ENCODE measurements at places on chromosomes 4 and X.

DNA sequence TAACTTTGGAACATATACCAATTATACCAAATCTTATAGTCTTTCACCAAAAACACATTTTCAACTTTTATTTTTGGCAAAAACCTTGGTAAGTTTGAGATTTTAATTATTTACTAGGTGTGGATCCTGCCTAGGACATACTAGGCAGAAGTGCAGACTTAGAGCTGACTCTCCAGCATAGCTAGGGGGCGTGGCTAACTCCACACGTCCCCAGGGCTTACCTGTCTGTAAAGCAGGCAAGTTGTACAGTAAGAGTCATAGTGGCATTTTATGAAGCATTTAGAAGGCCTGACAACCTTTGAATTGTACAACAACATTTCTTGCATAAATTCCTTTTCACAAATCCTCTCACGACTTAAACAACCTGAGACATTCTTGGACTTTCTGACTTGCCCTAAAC is 19.2 kb upstream of the GRPEL1 start:
- DNase-seq = no peak

DNA sequence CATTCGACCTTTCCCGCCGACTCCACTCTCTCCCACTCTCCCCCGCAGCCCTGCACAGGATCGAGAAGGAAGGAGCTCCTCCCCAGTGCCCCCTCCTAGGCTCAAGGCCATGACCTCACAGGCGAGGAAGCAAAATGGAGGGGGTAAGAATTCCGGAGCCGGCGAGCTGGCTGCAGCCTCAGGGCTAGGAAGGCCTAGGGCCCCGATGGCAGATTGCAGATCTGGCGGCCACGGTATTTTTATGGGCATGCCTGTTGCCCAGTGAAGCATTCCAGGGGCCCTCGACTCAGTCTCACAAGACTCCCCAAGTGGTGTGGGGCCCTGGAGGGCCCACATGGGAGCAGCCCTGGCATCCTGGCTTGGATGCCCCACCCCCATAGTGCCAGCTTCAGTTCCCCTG is 942 bp upstream of the L1CAM start:
- no peak for DNase-seq

- no peak for DNase-seq
Measured at GRCh38 chrX:56382278-56382677, 150.1 kb downstream of the KLF8 start.

DNA sequence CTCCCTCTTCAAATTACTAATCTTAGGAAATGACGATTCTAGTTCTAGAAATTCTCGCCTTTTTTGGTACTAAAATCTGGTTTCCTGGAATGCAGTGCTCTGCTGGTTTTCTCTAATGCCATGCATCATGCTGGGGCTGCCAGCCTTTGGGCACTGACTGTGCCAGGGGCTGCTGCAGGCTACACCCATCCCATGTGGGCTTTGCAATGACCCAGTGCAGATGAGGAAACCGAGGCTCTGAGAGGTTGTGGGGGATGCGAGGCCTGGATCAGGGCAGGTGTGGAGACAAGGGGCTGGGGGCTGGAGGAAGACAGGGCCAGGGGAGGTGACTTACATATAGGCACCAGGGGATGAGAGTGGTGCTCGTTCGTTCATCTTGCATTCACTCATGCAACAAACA is 95.3 kb downstream of the HMX1 start:
- DNase-seq = no peak

DNA sequence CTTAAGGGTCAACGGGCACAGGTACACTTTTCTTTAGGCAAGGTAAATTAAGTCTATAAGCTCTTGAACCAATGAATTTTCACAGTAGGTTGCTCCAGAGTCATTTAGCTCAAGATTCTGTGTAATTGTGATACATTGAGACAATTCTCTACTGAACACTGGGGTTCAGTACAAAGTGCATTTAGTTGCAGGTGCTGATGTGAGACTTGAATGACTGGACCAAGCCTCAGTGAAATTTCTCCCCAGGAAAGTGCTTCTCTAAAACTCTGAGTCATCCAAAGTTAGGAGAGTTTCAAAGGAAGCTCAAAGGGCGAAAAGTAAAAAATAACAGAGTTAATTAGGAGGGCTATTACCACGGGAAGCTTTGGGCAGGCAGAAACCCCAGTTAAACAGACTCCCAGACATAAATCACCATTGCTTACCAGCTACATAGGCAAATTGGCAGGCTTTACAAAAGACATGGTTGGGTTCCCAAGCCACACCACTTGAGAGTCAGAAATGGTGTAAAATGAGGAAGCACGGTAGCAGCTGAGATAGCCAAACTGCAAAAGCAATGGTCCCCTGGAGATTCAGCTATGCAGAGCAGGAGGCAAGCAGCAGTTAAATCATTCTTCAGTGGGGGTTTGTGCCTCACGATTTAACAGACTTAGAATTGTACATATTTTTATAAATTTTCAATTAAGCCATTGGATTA is 202.6 kb downstream of the PCDH19 start:
- no peak for DNase-seq

- no peak for DNase-seq
Measured at GRCh38 chr4:120085705-120086104, 19.1 kb upstream of the MAD2L1 start.

GRCh38 chrX:19846995-19847790 is 40.2 kb downstream of the SH3KBP1 start:
- peak; percentile 64 for DNase-seq

GRCh38 chr4:169957785-169958184 is 68.4 kb downstream of the MFAP3L start:
- no peak for DNase-seq

DNA sequence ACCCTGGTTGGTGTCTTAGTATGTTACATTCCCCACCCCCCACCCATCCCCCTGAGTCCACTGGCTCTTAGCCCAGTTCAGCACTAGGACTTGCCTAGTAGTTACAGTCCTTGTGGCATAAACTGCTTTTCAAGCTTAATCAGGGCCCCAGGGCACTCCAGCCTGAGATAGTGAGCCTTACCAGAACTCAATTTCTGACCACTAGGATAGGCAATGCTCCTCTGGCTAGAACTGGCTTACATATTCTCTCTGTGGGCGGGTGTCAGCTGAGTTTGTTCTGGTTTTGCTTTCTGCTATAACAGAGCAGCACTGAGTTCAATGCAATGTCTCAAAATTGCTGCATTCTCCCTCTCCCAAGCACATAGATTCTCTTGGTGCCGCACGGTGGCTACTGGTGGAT is 391.4 kb upstream of the DIPK2B start:
- DNase-seq = no peak

GRCh38 chrX:72255864-72256263 is 17.0 kb upstream of the ERCC6L start:
- no peak for DNase-seq

GRCh38 chr4:26758899-26759298 is 101.7 kb upstream of the STIM2 start:
- DNase-seq = no peak
